ENCODE measurements at places on chromosomes 5 and 9. TPM values are rescaled to one million over a fixed set of nuclear protein-coding genes. Genes with fewer than 3 reads are reported as not detected.

- peaks cover 7% of the 10 kb centered on the region for H3K4me1 ChIP-seq
- no peak overlapping the region for H3K4me3 ChIP-seq
- H3K27me3 ChIP-seq = no peaks in the 10 kb centered on the region
- H3K27ac ChIP-seq = no peak overlapping the region
- no peak for DNase-seq
Observed at GRCh38 chr9:84207491-84207951, 133.0 kb downstream of the SLC28A3 start.

- no peaks in the 10 kb centered on the region for H3K27me3 ChIP-seq
- no peaks in the 10 kb centered on the region for H3K36me3 ChIP-seq
Observed at GRCh38 chr5:41156739-41157138, 56.6 kb downstream of the C6 start.

GRCh38 chr5:129670957-129671500, 76.9 kb upstream of the MINAR2 start:
- H3K36me3 ChIP-seq = no peaks in the 10 kb centered on the region
- no peak overlapping the region for H3K4me3 ChIP-seq
- H3K4me1 ChIP-seq = no peaks in the 10 kb centered on the region
- no peak for DNase-seq

DNA sequence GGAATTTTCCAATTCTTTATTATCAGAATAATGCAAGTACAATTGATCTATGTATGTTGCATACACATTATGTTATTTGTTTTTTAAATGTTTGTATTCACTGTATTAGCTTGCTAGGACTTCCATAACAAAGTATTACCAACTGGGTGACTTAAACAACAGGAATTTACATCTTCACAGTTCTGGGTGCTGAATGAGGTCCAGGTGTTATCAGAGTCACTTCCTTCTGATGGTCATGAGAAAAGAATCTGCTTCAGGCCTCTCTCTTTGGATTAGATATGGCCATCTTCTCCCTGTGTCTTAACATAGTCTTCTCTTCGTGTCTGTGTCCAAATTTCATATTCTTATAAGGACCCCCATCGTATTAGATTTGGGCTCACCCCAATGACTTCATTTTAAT, 229.1 kb upstream of the TRPC7 start:
- no peak overlapping the region for H3K4me3 ChIP-seq
- no peaks in the 10 kb centered on the region for H3K27me3 ChIP-seq
- no peak overlapping the region for H3K27ac ChIP-seq
- H3K4me1 ChIP-seq = no peaks in the 10 kb centered on the region

GRCh38 chr9:126391713-126392661, 65.4 kb downstream of the MVB12B start:
- H3K27ac ChIP-seq = peak overlapping the region; percentile 37
- no peak overlapping the region for H3K4me3 ChIP-seq
- no peaks in the 10 kb centered on the region for H3K27me3 ChIP-seq
- DNase-seq = no peak

DNA sequence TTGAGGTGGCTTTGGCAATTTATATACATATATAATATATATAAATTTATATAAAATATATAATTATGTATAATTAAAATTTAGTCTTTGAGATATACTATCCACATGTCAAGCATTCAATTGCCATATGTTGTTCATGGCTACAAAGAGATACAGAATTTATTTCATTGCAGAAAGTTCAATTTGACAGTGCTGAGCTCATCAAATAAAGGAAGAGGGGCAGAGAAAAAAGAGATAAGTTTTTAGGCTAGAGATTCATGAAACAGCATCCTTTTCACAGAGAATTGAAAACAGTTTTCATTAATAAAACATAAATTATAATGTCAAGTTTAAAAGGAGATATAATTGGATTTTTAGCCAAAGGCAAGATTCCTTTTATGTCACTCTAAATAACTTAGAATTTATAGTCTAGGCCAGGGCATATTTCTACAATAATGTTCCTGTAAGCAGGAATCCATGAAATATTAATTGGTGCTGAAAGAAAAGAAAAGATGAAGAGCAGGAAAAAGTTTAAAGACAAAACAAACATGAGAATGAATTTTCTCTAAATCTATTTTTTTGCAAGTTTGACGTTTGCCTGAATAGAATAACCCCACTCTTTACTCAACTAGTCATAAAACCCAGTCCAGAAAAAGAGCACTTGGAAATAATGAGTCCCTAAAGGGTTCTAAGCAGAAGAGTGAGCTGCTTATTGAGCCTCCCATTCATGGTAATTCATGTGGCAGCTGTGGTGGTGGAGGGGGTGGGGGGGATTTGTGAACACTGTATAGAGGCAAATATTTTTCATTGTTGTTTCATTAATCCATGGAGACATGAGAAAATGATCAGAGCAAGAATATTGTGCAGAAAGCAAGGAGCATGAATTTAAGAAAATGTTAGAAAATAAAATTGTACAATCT, 1279.5 kb downstream of the CDH12 start:
- no peaks in the 10 kb centered on the region for H3K27me3 ChIP-seq
- no peak for DNase-seq
- no peaks in the 10 kb centered on the region for H3K4me1 ChIP-seq
- no peak overlapping the region for H3K27ac ChIP-seq
- H3K36me3 ChIP-seq = no peaks in the 10 kb centered on the region
- no peak overlapping the region for H3K4me3 ChIP-seq

- H3K36me3 ChIP-seq = no peaks in the 10 kb centered on the region
- no peaks in the 10 kb centered on the region for H3K27me3 ChIP-seq
- peak within 1 kb of the TSS; percentile 36 for H3K4me3 ChIP-seq
- no peak within 1 kb of the TSS for H3K27ac ChIP-seq
- H3K4me1 ChIP-seq = peaks cover 14% of the 10 kb centered on the region
Observed at GRCh38 chr9:34957492-34958410, at the start of gene PHF24. TSS of gene PHF24 (plus strand) at chr9:34958285. CDS start at chr9:34971299, 13,014 bp downstream.

- DNase-seq = no peak
- no peaks in the 10 kb centered on the region for H3K36me3 ChIP-seq
- no peaks in the 10 kb centered on the region for H3K27me3 ChIP-seq
Observed at GRCh38 chr9:27460226-27461023, 63.7 kb upstream of the IFNK start.

DNA sequence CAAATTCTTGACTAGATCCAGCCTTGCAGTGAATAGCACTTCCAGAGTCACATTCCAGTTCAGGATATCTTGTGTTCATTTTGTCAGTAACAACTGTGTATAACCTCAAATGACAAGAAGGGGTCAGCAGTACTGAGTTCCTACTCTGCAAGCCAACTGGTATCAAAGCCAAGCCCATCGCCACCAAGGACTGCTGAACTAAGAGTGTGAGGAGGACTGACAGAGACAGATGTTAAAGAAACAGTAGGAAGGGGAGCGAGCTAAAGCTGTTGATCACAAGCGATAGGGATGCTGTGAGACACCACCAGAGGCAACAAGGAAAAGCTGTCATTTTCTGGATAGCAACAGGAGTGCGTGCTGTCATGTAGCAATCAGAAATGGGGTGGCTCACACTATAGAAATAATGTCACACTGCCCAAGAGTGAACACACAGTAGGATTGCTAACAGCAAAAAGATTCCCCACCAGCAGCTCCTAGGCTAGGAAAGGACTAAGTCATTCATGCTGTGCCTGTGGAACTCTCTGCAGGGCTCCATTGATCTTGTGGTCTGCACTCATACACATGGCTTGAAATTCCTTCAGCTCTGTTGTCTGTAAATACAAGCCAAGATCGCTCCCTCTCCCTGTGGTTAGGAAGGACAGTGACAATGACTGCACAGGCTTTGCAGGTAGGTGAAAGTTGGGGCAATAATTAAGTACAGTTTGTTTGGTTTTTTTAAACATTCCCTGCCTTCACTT, 658.6 kb downstream of the NR2F1-AS1 start:
- DNase-seq = no peak
- no peaks in the 10 kb centered on the region for H3K36me3 ChIP-seq
- no peaks in the 10 kb centered on the region for H3K4me1 ChIP-seq
- no peaks in the 10 kb centered on the region for H3K27me3 ChIP-seq
- H3K4me3 ChIP-seq = no peak overlapping the region

DNA sequence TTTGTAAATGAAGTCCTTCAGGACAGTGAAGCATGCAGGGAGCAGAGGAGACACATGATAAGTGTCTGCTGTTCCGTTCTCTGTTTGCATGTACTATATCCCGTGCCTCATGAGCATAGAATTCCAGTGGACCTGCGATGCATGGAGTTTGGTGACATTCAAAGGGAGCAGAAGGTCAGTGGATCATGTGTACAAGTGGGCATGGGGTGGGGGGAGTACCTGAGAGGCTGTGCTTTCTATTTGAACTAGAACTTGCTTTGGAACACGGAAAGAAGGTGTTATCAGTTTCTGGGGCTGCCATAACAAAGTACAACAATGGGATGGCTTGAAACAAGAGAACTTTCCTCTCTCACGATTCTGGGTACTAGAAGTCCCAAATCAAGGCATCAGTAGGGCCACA, 5.1 kb upstream of the CCNJL start:
- no peak for DNase-seq
- H3K36me3 ChIP-seq = no peaks in the 10 kb centered on the region
- H3K4me1 ChIP-seq = peaks cover 6% of the 10 kb centered on the region
- no peak overlapping the region for H3K4me3 ChIP-seq
- no peaks in the 10 kb centered on the region for H3K27me3 ChIP-seq

DNA sequence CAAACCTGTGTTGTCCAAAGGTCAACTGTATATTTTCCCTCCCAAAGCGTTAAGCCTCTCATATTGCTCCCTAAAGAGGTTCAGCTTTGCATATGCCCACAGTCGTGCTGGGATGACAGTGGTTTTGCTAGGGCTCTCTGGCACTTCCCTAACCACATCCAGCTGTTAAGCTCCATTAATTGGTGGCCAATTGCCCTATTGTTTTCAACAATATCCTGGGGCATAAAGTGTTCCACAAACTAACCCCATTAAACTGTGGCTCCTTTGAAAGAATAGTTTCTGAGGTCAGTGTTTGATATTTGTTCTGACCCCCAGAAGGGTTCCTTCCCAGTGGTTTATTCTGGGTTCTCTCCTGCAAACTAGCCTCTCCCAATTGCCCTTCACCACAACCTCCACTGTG, 194.5 kb downstream of the HSD17B3 start:
- no peak for DNase-seq
- no peaks in the 10 kb centered on the region for H3K27me3 ChIP-seq
- H3K36me3 ChIP-seq = no peaks in the 10 kb centered on the region
- no peaks in the 10 kb centered on the region for H3K4me1 ChIP-seq
- H3K4me3 ChIP-seq = no peak overlapping the region
- H3K27ac ChIP-seq = no peak overlapping the region

DNA sequence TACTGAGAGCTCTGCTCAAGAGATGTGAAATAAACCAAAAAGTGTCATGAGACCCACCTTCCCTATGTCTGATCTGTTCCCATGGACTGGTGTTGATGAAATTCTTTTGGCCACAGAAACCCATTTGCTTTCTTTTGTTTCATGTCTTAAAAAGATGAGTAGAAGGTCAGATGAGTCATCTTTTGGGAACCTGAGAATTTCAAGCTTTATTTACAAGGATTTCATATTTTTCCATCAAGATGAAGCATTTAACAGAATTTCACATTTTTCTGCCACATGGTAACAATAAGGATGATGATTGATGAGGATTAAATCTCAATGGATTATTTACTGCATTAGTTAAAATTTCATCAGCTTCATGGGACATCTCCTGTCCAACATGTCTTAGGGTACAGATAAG, 337.8 kb downstream of the DEPDC1B start:
- no peak for DNase-seq
- H3K27me3 ChIP-seq = no peaks in the 10 kb centered on the region
- no peaks in the 10 kb centered on the region for H3K4me1 ChIP-seq
- H3K36me3 ChIP-seq = no peaks in the 10 kb centered on the region
- no peak overlapping the region for H3K27ac ChIP-seq
- no peak overlapping the region for H3K4me3 ChIP-seq

DNA sequence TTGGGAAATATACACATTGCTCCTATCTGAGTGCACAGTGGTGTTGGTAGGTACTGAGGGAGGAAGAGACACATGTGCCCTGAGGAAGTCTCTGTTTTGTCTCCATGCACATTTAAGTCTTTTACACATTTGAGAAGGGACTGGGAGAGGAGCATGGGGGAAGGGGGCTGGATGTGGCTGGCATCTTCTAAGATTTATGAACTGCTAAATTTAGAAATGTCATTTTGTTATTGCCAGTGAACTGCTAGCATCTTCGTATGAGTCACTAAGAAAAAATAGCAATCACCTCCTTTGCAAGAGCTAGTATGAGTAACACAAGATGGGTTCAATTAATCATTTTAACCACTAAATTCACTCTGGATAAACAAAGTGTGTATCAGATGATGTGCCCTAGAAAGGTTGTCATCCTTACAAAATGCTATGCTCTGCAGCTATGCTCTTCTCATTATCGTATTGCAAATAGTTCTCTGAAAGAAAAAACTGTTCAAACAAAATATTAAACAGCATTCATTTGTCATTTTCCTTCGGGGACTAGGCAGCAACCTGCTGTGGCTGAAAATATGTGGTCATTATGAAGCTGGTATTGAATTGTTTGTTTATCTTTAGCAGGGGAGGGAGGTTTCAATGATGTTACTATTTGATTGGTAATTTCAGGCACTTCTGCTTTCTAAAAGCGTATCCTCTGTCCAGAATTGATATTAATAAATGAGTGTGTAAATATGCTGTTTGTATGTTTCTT, 236.5 kb downstream of the DMRTA1 start:
- H3K4me3 ChIP-seq = no peak overlapping the region
- no peaks in the 10 kb centered on the region for H3K36me3 ChIP-seq
- no peaks in the 10 kb centered on the region for H3K27me3 ChIP-seq
- H3K27ac ChIP-seq = no peak overlapping the region

GRCh38 chr5:176524987-176525386, 12.2 kb downstream of the RNF44 start:
- peaks cover 8% of the 10 kb centered on the region for H3K4me1 ChIP-seq
- no peak for DNase-seq
- no peak overlapping the region for H3K27ac ChIP-seq
- peaks cover 26% of the 10 kb centered on the region for H3K36me3 ChIP-seq
- H3K27me3 ChIP-seq = no peaks in the 10 kb centered on the region

DNA sequence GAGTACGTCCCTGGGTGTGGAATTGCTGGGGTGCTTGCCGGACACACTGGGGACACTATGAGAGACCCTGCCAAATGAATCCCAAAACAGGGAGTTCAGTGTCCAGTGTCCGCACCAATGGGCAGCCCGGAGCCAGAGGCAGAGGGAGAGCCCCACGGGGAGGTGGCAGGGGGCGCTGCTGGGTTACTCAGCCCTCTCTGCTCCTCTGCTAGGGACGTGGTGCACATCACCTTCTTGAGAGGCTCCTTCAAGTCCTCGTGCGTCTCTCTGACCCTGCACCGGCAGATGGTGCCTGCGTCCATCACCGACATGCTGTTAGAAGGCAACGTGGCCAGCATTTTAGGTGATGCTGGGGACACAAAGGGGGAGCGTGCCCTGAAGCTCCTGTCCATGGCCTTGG, 20.8 kb downstream of the STKLD1 start:
- no peaks in the 10 kb centered on the region for H3K4me1 ChIP-seq
- DNase-seq = no peak
- no peaks in the 10 kb centered on the region for H3K27me3 ChIP-seq
- no peaks in the 10 kb centered on the region for H3K36me3 ChIP-seq
- no peak overlapping the region for H3K27ac ChIP-seq

RGS7BP gene
- 11.8 TPM for total RNA-seq

- H3K4me3 ChIP-seq = no peak overlapping the region
- H3K27ac ChIP-seq = peak overlapping the region; percentile 59
- H3K4me1 ChIP-seq = peaks cover 24% of the 10 kb centered on the region
- peak; percentile 82 for DNase-seq
- no peaks in the 10 kb centered on the region for H3K27me3 ChIP-seq
Observed at GRCh38 chr9:98790842-98791607, 5.3 kb downstream of the ANKS6 start.
